ENCODE measurements at places on chromosomes 1 and 21.

DNA sequence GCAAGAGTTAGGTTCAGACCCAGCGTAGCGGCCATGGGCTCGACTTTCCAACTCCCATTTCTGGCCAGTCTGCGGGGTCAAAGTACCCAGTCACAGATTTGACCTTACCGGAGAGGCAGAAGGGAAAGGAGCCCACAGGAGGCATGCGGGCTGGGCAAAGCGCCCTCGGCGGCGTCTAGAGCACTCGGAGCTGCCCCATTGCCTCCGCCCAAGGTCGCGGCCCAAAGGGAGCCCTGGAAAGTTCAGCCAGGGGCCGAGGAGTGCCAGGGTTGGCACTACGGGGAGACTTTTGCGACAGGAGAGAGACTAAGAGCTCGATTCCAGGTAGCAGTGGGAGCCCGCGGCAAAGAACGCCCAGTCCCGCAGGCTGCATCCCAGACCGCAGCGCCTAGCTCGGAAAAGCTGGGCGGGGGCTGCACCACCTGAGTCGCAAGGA is 896 bp downstream of the KANK4 start:
- no peak for DNase-seq

GRCh38 chr1:33161061-33161681 is 20.7 kb downstream of the TRIM62 start:
- DNase-seq = no peak

DNA sequence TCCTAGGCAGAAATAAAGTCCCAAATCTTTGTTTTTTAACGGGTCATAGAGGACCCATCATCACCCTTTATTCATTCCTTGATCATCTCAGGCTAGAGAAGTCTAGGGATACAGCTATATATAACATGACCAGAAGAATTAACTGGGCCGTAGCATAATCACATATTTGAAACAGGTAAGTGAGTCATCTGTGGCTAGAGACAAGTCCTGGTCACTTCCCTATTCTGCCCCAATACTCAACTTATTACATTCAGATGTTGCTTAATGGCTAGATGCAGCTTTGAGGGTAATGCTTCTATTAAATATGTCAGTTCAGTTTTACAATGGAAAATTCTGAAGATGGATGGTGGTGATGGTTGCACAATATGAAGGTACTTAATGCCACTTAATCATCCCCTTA is 47.0 kb downstream of the EXO1 start:
- DNase-seq = no peak

DNA sequence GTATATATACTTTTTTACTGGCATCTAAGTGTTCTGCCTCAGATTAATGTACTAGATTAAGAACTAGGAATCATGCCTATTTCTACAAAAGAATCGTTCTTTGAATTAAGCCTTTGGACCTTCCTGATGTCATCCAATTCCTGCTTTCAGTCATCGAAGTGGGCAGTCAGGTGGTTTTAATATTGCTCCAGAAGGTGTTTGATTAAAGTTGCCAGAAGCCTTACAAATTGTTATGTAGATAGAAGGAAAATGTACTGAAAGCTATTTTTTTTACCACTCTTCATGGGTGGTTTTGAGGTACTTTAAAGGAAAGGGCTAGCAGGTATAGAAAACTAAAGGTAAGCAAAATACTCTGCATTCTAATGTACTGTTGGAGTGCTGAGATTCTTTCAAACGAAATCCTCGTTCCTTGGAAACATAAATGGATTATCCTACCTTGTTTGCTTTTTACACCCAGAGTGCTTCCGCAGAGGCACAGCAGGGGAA is 716 bp downstream of the CTBS start:
- DNase-seq = no peak

DNA sequence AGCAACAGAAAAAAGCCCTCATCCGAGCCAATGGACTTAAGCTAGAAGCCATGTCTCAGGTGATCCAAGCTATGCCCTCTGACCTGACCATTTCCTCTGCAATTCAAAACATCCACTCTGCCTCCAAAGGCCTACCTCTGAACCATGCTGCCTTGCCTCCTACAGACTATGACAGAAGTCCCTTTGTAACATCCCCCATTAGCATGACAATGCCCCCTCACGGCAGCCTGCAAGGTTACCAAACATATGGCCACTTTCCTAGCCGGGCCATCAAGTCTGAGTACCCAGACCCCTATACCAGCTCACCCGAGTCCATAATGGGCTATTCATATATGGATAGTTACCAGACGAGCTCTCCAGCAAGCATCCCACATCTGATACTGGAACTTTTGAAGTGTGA is 20.7 kb downstream of the NR5A2 start:
- no peak for DNase-seq

DNA sequence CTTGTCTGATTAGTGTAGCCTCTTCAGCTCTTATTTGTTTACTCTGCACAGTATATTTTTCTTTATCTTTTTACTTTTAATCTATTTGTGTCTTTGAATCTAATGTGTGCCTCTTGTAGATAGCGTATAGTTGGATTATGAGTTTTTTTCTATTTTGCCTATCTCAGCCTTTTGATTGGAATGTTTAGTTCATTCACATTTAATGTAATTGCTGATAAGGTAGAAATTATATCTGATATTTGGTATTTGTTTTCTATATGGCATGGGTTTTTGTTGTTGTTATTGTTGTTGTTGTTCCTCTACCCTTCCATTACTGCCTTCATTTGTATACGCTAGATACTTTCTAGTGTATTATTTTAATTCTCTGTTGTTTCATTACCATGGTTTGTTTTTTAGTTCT is 131.7 kb upstream of the GRIK3 start:
- DNase-seq = no peak

- DNase-seq = peak; percentile 78
Measured at GRCh38 chr1:8182034-8182761, 135.7 kb upstream of the SLC45A1 start.

GRCh38 chr1:2441746-2442145 is 29.4 kb upstream of the PEX10 start:
- DNase-seq = no peak

DNA sequence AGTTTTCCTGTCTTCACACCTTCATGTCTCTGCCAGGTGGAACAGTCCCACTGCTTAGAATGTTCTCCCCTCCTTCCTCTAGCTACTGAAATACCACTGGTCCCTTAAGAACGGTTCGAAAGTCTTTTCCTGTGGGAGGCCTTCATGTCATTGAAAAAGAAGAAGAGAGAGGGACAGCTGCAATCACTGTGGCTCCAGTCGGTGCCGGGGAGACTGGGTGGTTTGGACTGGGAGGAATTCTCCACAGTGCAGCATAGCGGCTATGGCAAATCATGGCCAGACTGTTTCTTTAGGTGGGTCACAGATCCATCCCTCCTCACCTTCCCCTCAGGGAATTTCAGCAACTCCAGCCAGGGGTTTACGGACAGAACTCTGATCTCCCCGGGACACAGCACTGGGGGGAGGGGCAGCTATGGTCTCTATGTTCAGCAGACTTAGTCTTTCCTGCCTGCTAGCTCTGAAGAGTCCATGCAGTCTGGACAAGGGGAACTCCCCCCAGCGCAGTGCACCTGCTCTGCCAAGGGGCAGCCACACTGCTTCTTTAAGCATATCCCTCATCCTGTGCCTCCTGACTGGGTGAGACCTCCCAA is 567.2 kb downstream of the SMYD3 start:
- DNase-seq = no peak

DNA sequence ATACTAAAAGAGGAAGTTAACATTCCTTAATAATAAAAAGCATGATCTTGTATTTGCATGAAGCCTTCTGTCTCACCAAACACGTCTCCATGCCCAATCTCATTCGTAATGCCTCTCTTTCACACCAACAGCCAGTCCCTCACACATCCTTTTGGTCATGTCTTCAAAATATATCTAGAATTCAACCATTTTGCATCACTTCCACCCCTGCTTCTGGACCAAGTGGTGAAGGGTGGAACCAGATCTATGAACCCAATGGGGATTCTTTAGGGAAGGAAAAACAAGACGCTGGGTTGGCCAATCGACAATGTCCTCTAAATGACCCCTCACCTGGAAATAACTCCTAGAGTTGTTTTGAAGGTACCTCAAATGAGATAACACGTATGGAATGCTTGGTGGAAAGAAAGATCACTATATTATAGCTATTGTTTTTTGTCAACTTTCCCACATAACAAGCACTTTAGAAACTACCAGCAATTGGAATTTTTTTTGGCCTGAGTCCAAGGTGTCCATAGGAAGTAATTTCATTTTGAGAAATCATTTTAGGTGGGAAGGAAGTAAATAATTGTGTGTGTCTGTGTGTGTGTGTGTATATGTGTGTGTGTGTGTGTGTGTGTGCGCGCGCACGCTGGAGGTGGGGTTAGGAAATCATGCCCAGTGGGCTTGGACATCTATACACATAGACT is at the start of gene KCNA10:
TSS of gene KCNA10 (minus strand) at position 51 of the 686 bp plus-strand sequence. CDS start 388 bp downstream, outside the sequence.
- no peak for DNase-seq

DNA sequence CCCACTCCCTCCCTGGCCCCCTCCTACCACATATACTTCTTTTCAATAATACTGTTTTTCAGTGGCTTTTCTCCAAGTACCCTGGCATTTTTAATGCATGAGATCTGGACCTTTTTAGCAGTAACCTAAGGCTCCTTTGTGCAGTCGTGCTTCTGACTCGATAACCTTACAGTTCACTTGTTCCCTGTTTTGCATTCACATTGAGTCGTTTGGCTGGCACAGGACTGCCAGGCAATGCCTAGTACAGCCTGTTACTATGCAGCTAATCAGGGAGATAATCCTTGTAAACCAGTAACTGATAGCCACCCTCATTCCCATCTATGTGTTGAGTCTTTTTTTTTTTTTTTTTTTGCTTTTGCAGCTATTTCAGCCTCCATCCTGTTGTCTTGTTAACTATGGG is 3.7 kb downstream of the ATP1B1 start:
- no peak for DNase-seq

DNA sequence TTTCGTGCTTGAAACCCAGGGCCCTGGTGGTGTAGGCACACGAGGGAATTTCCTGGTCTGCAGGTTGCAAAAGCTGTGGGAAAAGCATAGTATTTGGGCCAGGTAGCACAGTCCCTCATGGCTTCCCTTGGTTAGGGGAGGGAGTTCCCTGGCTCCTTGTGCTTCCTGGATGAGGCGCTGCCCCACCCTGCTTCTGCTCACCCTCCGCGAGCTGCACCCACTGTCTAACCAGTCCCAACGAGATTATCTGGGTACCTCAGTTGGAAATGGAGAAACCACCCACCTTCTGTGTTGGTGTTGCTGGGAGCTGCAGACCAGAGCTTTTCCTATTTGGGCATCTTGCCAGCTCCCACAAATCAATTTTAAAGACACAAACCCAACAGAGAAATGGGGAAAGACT is 183.0 kb downstream of the PHTF1 start:
- no peak for DNase-seq

DNA sequence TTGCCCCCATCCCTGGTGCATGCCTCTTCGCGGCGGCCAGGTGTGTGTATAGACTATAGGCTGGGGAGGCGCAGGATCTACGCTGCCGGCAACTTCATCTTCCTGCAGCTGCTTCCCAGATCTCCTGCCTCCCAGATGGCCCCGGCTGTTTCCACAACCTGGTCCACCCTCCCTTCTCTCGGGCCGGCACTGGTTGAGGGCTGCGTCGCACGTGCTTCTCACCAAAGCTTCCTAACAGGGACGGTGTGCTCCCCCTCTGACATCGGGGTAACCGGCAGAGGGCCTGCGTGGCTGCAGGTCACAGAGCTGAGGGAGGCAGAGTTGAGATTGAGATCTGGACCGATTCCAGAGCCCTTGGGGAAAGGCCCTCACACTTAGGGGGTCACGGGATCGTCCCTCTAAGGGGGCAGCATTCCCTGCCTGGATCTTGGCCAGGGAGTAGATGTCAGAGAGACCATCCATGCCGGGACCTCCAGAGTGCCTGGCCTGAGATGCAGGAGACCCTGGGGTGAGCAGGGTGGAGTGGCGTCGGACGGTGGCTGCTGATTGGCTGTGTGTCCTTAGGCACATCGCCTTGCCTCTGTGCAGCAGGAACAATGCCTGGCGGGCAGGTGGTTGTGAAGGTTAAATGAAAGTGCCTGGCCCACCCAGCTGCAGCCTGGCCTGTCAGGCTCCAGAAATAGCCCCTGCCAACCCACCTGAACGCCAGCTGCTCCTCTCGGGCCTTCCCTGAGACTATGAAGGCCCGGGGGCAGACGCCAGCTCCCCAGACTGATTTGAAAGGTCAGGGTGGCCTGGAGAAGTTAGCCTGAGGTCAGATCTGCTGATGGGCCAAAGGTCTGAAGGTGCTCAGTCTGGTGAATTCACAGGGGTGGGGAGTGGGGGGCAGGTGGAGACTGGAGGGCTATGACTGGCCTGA is 6.1 kb upstream of the MASP2 start:
- no peak for DNase-seq

DNA sequence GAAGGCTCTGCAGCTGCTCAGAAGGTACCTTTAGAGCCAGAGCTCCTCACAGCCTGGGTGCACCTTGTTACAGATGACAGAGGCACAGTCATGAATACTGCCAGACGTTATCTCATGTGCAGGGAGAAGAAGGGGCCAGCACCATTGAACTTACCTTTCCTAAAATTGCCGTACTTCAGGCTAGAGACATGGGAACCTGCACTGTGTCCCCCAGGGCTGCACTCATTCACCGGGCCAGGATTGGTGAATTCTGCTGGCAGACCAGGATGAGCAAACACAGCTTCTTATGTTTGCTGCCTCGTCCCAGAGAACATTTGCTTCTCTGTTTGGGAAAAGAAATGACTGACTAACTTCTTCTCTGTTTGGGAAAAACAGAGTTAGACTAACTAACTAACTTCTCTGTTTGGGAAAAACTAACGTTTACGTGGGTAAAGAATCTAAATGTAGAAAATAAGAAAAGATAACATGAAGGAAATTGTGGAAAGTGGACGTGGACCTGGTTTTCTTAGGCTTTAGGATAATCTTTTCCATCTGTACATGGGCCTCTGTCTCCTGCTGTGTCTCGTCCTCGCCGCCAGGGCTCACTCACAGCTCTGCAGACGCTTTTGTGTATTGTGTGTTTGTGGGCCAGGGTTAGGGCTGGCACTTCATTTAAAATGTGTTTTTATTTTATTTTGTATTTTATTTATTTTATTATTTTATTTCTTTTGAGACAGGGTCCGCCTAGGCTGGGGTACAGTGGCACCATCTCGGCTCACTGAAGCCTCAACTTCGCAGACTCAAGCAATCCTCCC is 9.9 kb downstream of the OBSCN start:
- no peak for DNase-seq

GRCh38 chr1:56644919-56645676 is at the start of gene PRKAA2:
PRKAA2 (plus strand) TSS chr1:56645314; CDS start chr1:56645388, 74 bp downstream.
- DNase-seq = no peak

DNA sequence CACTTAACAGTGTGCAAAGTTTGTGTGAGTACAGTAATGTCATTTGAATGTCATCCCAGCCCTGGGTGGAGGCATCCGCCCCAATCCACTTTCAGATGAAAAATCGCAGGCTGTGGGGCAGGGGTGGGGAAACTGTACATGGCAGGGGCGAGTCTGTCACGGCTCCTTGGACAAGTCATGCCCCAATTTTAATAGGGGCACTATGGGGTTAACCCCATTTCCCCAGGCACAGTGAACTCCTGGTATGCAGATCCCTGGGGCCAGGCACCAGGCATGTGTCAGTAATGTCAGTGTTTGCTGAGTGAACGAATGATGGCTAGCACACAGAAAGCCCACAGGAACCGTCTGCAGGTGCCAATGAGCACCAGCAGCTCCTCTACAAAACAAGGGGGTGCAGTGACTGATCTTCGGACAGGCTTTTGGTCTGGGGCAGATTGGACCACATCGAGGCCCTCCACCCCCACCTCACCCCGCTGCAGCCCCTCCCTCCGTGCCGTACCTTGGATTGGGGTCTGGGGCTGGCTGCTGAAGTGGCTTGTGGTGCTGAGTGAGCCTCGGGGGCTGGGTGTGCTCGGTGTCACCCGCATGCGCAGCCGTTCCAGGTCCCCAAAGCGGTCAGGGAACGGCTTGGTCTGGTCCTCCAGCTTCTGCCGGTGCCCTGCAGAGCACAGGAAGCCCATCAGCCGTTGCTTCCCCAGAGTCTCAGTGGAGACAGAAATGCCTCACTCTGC is 23.2 kb downstream of the RUNX3 start:
- DNase-seq = peak; percentile 6
